ENCODE measurements at places on chromosomes 5 and 9.
A peak's percentile ranks its signal among the peaks of the same experiment; 100 is the strongest.

GRCh38 chr5:127838661-127839060, 135.5 kb downstream of the CCDC192 start:
- no peak for DNase-seq

GRCh38 chr5:34841816-34842215, 2.9 kb downstream of the TTC23L start:
- DNase-seq, result no peak

- peak; percentile 6 for DNase-seq
Measured at GRCh38 chr5:154647114-154647760, 107.9 kb upstream of the LARP1 start.

- peak; percentile 72 for DNase-seq
Measured at GRCh38 chr9:113011911-113012381, at the start of gene ZNF883. Gene ZNF883, minus strand, starts transcription at chr9:113012192.

DNA sequence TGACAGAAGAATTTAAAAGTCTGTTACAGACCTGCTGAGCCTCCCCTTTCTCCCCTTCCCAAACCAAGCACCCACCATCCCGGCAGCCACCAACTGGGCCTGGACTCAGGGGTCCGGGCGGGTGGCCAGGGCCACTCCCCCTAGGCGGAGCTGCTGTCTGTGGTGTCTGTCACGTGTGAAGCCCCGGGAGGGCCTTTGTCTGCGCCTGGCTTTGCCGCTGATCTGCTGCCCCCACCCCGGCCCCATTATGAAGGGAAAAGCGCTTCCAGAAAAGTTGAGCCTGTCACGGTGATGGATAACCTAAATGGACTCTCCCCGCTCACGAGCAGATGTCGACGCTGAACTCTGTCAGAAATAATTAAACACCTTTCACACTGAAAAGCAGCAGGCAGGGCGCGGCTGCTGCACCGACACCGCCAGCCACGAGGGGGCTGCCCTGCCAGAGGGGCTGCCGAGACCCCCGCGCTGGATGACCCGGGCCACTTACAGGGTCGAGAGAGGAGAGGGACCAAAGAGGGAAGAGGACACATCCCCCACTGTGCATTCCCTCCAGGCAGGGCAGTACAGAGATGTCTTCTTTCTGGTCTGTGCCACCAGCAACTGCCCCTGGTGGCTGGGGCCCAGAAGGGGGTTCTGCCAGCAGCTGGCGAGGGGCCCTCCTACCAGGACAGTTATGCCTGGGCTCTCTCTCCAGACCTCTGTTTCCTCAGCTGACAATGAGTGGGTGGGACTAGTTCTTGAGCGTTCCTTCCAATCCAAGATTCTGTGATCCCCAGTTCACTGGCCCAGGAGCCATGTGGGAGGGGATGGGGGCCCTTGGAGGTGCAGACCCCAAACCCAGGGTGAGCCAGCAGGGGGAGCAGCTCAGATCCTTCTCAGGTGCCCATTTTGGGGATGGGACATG, 36.0 kb upstream of the BARHL1 start:
- DNase-seq, result peak; percentile 15

- no peak for DNase-seq
Measured at GRCh38 chr9:89721176-89721700, 116.4 kb downstream of the GADD45G start.

DNA sequence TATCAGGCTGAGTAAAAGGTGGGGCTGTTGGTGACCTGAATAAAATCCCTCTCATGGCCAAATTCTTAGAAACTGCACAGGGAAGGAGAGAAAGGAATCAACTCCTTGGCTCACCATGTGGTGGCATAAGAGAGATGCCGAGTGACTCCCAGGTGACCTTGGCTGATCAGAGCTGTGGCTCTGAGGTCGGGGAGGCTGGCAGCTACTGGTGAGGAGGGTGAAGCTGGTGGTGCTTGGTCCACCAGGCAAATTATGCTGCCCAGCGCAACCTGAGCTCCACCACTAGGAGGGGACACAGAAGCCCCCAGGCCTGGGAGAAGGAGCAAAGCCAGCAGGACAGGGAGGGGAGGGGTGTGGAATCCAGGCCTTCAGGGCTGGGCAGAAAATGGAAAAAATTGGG, 111.2 kb upstream of the IL12B start:
- no peak for DNase-seq

- no peak for DNase-seq
Measured at GRCh38 chr5:50853151-50853550, 186.7 kb downstream of the PARP8 start.

DNA sequence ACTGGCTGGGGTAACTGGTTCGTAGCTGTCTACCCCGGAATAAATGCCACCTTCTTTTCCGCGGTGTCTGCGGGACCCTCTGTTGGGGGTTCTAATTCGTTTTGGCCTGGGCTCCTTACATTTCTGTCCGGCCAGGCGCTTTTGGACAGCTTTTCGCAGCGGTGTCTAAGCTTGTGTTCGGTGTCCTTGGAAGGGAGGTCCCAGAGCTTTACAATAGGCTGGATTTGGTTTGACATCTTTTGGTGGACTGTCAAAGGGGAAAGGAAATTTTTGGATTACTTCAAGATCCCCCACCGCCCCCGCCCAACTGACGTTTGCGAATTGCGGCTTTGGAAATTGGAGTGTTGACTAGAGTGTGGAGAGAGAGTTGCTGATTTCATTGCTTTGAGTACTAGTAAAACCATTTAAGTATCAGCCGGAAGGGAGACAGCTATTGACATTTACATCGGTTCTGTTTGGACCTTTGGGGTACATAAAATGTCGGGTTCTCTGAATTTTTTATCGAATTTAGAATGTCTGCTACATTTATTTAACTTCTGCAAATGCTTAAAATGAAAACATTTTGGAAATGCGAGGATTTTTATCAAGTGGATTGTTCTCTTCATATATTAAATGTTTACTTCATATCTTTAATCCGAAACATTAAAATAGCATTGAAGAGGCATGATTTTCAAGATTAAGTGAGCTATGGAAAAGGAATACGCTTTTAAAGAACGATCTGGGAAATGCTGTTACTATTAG, 4.7 kb upstream of the PURA start:
- DNase-seq, result peak; percentile 62

DNA sequence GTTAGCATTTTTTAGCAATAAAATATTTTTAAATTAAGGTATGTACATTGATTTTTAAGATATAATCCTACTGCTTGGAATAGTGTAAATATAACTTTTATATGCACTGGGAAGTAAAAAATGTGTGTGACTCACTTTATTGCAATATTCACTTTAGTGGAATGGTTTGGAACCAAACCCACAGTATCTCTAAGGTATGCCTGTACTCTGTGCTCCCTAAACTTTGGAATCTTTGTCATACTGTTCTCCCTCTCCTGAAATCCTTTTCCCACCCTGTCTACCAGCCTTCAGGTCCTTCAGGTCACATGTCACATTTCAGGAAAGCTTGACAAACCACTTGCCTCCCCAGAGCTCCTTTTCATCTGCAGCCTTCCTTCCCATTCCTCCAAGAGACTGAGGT, 308.7 kb downstream of the SPOCK1 start:
- DNase-seq, result peak; percentile 52

GRCh38 chr5:74148321-74148720, 492.2 kb downstream of the ENC1 start:
- no peak for DNase-seq

DNA sequence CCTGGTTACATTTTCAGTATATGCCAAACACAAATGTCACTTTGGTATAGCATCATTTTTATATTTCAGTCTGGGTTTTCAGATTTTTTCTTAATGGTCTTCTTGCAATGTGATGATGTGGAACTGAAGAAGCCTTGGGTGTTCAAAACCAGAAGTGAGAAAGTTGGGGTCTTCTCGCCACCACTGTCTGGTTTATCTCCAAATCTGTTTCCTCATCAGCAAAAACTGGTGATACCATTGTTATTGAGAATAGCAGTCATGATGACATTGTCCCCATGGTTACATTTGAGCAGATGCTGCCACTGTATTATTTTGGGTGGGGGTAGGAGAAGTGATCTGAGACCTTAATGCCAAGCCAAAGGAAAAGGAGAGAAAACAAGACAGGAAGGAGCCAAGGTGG, 85.9 kb upstream of the MAP3K1 start:
- DNase-seq, result no peak

DNA sequence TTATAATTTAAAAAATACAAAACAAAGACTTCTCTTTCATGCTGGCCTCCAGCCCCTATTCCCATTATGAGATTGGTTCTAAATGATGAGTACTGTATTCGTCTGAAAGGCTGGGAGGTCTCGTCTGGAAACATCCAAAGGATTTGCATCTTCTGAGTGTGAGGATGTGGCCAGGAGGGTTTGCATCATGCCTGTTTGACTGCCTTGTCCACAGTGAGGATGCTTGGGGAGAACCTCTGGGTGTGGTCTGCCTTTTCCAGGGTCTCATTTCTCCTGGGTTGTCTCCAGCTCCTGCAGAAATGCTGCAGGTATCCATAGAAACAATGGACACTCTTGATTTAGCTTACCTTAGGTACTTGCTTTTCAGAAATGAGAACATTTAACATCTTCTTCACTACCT, 26.4 kb upstream of the CXCL14 start:
- DNase-seq, result no peak

DNA sequence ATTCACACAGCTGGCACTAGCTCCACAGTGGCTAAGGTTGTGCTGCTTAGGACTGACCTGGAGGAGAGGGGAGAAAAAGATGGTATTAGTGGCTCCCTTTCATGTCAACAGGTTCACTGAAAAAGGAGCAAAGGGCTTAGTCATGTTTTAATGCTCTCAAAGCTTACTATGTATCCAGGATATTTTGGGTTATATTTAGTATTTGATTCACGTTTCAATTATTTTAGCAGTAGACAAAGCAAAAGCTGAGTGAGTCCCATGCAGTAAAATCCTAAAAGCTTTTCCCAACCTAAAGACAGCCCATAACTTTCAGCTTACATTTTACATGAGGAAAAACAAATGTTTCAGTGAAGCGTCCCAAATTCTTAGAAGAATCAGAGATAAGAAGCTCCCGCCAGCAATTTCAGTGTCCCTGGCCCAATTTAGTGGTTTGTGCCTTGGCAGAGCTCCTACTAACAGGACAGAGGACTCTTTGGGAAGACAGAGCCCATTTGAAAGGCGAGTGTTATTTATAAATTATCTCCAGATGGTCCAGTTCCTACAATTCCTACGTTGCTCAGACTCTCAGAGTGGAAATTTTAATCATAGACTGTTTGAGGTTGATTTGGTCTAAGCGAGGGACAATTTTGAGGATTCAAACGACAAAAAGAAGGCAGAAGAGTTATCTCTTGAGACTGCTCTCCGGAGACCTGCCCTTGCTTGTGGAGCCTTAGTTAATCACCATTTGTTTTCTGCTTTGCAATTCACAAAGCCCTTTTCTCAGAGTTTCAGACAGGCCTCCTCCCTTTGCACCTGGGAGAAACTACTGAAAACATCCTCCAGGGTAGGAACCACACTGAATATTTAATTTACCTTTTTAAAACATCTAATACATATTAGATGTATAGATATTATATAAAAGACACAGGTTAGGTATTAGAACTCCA, 225.0 kb upstream of the ANKRD55 start:
- DNase-seq, result peak; percentile 68

- DNase-seq, result peak; percentile 84
Measured at GRCh38 chr9:129166623-129167557, 11.2 kb downstream of the IER5L start.

GRCh38 chr5:41763574-41763973, 106.7 kb downstream of the OXCT1 start:
- peak; percentile 31 for DNase-seq

GRCh38 chr9:121926351-121926801, 166.7 kb downstream of the TTLL11 start:
- DNase-seq, result no peak

- DNase-seq, result no peak
Measured at GRCh38 chr9:113516840-113517577, 53.5 kb downstream of the RGS3 start.

DNA sequence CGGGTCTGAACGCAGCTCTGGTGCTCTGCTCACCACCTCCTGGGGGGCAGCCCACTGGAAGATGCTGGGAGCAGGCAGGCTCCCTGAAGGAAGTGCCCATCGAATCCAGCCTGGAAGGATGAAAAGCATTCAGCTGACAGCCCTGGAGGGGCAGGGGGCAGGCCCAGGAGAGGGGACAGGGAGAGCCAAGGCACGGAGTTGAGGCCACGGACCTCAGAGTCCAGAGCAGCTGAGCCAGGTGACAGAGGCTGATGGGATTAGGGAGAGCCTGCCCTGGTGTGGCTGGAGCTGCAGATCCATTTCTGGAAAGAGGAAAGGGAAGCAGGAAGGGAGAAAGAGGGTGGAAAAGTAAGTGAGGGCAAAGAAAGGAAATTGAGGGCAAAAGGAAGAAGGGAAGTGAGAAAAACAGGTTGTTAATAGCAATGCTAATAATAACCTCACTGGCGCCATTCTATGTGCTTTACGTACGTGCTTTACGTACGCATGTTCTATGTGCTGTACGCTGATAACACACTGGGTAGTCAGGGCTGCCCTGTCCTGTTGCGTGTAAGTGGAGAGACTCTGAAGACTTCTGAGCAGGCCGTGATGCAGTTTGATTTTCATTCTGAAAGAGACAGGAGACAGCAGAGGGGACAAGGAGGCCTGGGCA, 52.6 kb downstream of the LMX1B start:
- DNase-seq, result no peak

- no peak for DNase-seq
Measured at GRCh38 chr5:89330140-89330539, 447.2 kb upstream of the MEF2C start.

GRCh38 chr9:131734165-131734610, 5.7 kb downstream of the RAPGEF1 start:
- peak; percentile 22 for DNase-seq

- DNase-seq, result no peak
Measured at GRCh38 chr9:70832492-70832891, 288.9 kb downstream of the TRPM3 start.

GRCh38 chr9:33202552-33203201, 35.5 kb upstream of the B4GALT1 start:
- DNase-seq, result peak; percentile 37

GRCh38 chr5:111998871-111999270, 241.9 kb upstream of the NREP start:
- no peak for DNase-seq

DNA sequence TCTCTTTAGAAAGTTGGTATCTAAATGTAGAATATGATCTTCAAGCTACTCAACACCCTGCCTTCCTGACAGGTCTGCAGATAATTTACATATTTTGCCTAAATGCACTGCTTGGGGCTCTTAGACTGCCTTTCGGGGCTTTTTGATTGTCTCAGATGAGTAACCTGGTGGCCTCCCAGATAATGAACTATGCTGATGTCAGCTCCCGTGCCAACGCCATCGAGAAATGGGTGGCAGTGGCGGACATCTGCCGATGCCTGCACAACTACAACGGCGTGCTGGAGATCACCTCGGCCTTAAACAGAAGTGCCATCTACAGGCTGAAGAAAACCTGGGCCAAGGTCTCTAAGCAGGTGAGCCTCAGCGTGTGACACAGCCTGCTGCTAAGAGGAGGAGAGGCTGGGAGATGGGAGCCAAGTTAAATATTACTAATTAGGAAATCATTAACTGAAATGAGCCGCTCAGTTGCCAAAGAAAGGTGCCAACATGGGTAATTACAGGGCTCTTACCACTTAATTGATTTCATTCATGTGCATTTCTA, 20.8 kb upstream of the CKMT2 start:
- DNase-seq, result no peak

- DNase-seq, result peak; percentile 6
Measured at GRCh38 chr5:146091881-146092280, 13.5 kb downstream of the PLAC8L1 start.

GRCh38 chr5:3853362-3853761, 257.7 kb downstream of the IRX1 start:
- no peak for DNase-seq
